ENCODE measurements at places on chromosomes 16 and 17.

DNA sequence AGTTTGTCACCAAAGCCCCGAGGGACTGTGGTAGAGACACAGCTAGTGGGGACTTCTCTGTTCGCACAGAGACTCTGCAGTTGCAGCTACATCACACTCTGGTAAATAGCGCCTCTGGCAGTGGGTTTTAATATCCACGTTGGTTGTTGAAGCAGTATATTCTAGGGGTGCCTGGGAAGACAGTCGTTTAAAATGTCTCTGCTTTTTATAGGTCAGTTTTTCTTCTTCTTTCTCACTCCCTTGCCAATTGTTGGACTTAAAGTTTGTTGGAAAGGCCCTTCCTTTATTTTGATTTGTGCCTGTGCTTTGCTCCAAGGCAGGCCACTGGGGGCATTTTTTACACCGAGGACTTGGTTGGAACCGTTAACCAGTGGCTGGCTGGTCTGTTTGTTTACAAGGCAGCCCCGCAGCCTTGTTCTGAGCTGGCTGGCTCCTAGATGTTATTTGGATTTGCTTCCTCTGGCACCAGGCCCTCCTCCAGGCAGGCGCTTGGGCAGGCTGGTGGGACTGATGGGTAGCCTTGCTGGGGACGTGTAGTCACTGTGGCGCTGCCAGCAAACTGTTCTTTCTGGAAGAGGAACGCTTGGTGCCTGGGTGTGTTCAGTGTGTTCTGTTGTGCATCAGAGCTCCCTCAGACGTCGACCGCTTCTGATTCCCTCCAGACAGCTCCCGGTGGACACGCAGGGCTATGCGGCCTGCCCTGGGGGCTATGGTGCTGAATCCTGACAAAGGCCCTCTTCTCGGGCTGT, 218.2 kb upstream of the CHMP6 start:
- no peak for DNase-seq

- DNase-seq = no peak
Measured at GRCh38 chr17:28365487-28365886, 488 bp upstream of the SEBOX start.

GRCh38 chr17:41329279-41329948, 13.9 kb upstream of the KRTAP17-1 start:
- DNase-seq = no peak

- DNase-seq = no peak
Measured at GRCh38 chr16:49638673-49639610, 217.0 kb downstream of the ZNF423 start.

GRCh38 chr16:57704011-57704904, 9.7 kb downstream of the DRC7 start:
- no peak for DNase-seq

DNA sequence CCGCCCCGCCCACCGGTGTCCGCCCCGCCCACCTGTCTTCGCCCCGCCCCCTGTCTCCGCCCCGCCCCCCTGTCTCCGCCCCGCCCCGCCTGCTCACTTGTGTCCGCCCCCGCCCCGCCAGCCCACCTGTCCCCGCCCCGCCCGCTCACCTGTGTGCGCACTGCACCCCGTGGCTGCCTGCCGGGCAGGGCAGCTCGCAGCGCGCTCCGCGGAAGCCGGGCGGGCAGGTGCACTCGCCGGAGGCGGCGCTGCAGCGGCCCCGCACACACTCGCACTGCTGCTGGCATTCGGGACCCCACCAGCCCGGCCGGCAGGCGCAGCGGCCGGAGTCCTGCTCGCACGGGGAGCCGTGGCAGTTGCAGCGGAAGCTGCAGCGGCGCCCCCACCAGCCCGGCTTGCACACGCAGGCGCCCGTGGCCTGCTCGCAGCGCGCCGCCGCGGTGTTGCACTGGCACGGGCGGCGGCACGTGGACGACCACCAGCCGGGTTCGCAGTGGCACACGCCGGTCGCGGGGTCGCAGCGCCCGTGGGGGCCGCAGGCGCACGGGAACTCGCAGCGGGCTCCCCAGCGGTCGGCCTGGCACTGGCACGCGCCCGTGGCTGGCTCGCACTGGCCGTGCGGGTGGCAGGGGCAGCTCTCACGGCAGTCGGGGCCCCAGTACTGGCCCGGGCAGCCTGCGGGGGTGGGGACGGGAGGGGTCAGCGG, 2.1 kb downstream of the SCARF1 start:
- peak; percentile 89 for DNase-seq

DNA sequence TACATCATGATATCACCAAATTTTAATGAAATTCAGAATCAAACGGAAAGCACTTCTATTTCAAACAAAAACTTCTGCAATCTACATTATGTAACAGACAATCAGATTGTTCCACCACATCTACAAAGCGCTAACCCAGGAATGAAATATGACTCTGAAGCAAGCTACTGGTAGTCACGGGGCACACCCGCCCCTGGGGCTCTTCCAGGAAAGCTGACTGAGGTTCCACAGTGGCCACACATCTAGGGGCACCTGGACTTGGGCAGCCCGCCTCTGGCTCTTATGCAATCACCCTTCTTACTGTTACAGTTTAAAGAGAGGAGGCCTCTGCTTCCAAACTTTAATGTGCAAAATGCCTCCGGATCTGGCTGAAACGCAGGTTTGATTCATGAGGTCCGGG, 27.5 kb downstream of the ZCCHC14 start:
- DNase-seq = peak; percentile 90

DNA sequence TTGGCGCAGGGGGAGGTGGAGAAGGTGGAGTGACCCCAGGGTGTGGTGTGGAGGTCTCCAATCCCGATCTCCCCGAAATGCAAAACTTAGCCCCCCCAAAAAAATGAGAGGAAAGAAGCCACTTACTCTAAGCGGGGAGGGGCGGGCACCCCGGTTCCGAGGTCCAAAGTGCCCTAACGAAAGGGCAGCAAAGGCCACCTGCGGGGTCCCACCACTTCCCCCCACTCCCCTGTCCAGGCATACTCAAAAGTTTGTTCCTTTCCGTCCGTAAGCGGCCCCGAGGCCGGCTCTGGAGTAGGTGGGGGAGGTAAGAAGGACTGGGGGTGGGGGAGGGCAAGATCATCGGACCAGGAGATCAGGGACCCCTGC, 1.1 kb downstream of the TOX3 start:
- DNase-seq = no peak

DNA sequence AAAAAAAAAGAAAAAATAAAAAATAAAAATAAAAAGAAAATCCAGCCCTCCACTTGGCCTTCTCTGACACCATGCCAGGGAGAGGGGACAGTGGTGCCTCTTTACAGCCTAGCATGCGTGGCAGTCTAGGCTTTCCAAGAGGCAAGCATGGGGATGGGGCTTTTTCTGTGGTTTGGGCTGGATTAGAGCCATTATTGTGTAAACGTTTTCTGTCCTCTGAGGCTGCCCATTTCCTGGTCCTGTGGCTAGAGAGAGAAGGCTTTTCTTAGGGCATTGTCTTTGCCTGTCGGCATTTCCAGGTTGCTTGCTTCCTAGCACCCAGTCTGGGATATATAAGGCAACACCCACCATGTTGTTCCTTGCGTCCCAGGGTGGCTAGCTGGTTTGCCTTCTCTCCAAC, 2.7 kb upstream of the DHRS7B start:
- DNase-seq = no peak

GRCh38 chr17:73722165-73722564, 77.9 kb upstream of the SDK2 start:
- DNase-seq = no peak

- DNase-seq = no peak
Measured at GRCh38 chr17:77182205-77183172, 41.7 kb downstream of the SEC14L1 start.

GRCh38 chr17:54009502-54009901, 186.8 kb downstream of the KIF2B start:
- DNase-seq = no peak

GRCh38 chr17:77628035-77628434, 330.5 kb upstream of the TNRC6C start:
- DNase-seq = no peak

DNA sequence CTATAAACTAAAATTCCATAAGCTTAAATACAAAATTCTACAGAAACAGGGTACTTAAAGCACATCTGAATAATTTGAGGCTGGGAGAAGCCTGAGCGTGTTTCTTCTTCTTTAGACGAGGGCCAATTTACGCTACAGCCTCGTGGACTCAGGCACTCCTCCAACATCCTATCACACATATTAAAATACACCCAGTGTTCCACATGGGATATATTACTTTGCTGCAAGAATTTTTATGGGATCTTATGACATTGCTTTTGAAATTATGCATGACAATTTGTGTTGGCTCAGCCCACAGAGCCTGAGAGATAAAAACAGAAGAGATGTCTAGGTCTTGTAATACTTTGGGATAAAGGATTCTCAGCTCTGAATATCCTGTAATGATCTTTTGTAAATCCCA, 3.5 kb upstream of the TANGO6 start:
- DNase-seq = no peak

DNA sequence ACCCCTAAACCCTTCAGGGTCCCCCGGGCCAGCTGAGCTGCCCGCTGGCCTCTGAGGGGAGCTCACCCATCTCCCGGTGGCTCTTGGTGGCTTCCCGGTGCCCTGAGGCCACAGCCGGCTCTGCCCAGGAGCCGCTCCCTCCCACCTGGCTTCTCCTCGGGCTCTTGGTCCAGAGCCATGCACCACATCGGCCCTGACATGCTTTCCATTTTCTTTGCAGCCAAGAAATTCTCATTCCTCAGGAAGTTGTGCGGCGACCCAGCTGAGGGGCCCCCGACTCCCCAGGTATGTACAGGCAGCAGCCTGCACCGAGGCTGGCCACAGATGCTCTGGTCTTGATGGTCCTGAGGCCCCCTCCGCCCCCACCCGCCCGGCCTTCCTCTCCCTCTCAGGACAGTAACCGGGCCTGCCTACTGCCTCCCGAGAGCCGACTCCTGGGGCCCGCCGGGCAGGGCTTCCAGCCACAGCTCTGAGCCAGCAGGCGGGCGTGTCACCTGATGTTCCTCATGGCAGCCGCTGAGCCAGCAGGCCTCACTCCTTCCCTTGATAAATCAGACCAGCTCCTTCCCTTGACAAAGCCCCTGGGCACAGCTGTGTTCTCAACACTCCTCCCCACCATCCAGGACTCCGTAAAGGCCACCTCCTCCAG, 28.4 kb upstream of the ZFPM1 start:
- no peak for DNase-seq

- no peak for DNase-seq
Measured at GRCh38 chr16:78522327-78522726, 422.9 kb downstream of the WWOX start.

DNA sequence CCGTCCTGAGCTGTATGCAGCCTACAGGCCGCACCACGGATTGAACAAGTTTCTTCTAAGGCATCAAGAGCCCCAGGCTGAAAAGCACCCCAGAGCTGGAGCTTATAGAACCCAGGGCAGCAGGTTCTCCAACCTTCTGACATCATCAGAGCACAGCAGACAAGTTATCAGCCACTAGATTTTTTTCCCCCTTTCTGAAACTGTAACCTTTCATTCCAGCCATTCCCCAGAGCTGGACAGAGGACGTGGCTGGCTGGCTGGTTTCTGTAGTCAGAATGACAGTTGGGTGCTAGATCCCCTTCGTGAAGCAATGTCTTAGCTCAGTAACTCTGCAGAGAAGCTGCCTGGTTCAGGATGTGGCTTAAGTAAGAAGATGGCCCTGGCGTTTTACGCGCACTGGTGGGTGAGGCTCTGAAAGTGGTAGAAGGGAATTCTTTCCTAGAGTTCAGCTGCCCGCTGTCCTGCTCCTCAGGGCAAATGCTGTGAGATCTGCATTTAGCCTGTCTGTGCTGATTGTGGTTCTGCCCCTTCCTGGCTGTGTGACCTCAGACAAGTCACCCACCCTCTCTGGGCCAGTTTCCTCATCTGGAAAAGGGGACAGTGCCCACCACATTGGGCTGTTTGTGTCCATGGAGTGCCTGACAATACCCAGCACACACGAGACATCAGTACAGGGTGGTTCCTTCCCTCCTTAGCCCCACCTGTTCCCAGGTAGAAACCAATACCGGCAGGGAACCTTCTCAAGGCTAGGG, 9.1 kb downstream of the DEXI start:
- no peak for DNase-seq

DNA sequence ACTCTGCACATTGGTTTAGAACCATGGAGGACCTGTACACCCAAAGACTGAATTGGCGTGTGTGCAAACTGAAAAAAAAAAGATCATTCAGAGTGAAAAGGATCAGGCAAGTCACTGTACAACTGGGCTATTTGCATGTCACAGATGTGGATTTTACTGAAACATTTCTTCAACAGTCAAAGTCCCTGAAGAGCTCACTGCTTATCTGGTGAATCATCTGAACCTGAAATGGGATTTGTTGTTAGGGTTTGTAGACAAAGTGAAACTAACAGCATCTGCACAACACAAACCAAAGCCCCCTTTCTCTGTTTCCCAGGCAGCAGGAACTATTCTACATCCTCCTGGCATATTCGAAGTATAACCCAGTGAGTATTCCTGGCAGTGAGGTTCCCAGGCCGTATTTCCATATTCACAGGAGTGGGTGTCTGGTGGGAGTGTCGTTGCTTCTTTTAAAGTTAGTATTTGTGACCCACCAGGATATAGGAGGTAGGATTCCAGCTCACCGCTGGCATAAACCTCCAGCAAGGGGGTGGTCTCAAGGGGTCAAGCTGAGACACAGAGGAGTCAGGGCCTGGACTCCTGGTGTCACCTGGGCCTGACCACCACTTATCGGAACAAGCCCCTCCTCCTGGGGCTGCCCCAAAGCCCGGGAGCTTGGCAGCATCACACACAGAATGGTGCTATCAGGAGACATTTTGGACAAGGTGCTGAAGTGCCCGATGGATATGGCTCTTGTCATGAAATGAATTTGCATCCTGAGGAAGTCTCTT, 80.9 kb downstream of the GOSR1 start:
- DNase-seq = no peak

DNA sequence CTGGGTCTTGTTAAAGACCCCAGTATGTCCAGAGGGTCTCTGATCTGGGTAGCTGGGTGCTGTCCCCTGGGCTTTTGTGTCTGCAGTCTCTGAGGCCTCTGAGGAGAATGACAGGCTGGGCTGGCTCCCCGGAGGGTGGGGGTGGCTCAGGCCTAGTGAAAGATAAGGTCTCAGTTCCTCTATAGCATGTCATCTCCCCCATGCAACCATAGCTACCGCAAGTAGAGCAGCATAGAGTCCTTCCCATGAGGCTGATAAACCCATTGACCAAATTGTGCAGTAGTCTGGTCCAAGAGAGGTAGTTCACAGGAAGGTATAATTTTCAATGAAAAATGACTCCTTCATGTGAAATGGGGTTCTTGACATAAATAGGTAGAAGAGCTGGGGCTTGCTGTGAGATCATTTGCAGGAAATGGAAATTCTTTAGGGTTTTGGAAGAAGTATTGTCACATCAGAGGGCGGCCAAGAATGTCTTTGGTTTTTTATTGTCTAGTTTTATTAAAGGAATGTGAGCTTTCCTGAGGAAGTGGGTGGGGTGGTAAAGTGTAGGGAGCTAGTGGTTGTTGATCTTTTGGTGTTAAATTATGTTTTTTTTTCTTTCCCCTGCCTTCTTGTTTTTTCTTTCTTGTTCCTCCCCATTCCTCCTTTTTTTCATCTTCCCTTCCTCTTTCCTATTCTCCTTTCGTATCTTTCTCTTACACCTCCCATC, 21.0 kb downstream of the SLC7A6OS start:
- no peak for DNase-seq
